ENCODE measurements at places on chromosomes 4 and X.

DNA sequence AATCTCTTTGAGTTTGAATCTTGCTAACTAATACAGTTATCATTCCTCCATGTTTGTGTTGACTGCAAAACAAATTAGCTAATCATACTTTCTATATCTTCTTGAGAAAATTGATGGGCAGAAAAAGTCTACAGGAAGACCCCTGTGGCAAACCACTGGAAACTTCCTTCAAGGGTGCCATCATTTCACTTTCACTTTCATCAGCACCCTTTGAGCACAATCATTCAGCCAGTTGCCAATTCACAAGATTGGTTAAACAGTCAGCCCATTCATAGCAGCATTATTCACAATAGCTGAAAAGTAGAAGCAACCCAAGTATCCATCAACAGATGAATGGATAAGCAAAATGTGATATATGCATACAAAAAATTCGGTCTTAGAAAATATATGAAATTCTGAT is 101.5 kb downstream of the CCDC160 start:
- DNase-seq = no peak

- DNase-seq = no peak
These were observed 29.3 kb upstream of the SCOC start for GRCh38 chr4:140344101-140344500.

DNA sequence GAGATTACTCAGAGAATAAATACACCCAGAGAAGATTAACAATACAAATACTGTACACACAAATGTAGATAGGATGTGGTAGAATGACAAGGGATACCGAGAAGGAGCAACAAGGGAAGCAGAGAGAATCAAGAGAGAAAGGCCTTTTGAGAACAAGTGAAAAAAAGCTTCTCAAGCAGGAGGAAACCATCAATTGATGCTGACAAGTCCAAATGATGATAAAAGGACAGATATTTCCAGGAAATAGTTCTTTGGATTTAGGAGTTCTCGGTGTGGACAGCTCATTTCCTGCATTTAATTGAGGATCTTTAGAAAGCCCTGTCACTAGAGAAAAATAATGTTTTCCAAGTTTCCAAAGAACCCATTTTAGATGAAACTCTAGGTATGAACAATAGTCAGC is 48.1 kb downstream of the NPY5R start:
- no peak for DNase-seq

DNA sequence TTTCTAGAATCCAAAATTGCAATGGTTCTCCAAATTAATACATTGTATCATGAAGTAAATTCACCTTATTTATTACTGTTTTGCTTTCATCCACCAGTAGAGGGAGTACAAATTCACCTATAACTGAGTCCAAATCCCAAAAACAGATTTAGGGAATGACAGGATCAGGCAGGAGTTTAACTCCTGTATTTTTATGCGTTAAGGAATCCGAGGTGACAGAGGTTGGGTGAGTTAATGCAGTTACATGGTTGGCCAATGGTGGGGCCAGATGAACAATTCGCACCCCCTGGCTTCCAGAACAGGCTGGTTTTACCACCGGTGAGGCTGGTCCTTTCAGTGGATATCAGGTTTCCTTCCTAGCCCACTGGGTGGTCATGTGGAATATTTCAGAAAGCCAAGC is 82.4 kb downstream of the MTNR1A start:
- DNase-seq = peak; percentile 68

DNA sequence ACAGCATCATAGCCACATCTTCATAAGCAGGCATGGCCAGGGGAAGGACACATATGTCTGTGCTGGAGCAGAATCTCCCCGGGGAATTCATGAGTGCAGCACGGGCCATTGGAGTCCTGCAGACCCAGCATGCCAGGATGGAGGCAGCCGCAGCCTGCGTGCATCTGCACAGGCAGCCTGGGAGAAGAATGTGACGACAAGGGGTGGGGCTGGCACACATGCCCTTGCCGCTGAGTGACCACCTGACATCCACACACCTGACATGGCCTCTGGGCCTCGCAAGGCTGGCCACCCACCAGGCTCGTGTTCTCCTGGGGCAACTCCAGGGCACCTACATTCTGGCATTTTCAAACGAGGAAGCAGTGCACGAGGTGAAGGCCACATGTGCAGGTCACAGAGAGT is 66.2 kb upstream of the AFAP1 start:
- DNase-seq = no peak

GRCh38 chr4:74161666-74162450 is 3.9 kb downstream of the MTHFD2L start:
- no peak for DNase-seq

DNA sequence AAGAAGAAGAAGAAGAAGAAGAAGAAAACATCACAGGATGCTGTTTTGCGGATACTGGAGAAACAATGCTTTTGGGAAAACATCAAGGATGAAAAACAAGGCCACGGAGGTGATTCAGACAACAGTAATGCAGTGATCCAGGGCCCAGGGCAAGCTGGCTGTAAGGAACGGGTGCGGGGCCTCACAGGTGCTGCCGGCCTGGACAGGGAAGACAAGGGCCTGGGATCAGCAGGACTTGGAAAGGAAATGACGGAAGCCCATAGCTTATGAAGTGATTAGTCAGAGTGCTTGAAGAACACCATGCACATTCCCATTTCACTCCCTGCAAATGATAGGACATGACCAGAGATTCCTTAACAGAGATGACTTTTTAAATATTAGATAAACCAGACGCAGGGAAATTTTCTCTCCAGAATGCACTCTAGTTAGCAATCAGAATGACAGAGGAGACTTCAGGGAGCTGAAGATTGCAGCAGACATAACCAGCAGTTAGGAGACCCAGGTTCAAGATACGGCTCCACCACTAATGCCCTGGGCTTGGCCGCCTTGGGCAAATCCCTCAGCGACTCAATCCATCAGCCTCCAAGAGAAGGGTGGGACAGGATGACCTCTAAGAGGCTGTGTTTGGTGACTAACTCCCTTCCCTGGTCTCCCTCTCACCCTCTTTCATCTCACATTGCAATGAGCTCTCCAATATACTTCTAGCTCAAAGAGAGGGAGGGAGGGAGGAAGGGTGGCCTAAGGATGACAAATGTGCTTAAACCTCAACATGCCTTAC is 54.1 kb downstream of the APBB2 start:
- peak; percentile 72 for DNase-seq

DNA sequence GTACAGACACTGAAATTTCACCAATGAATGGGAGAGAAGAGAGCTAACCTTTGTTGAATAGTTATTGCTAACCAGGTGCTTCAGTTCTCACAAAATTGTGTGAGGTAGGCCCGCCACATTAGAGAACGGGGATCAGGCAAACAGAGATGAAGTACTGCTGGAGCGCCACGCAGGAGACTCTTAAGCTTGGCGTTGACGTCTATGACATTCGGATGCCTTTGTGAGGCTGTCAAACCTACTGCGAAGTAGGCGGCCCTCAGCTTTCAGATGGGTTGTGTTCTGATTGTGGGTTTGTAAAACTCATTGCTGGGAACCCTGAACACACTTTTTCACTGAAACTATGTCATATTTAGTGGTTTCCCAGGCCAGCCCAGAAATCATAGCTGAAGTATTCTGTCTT is 173.6 kb downstream of the CBR4 start:
- DNase-seq = no peak

- no peak for DNase-seq
These were observed 49.7 kb upstream of the NAP1L5 start for GRCh38 chr4:88747351-88747750.
